ENCODE measurements at places on chromosomes 7 and 10.

- DNase-seq = no peak
Observed at GRCh38 chr10:31484431-31485135, 165.6 kb downstream of the ZEB1 start.

GRCh38 chr10:57506414-57507094 is 761.1 kb downstream of the IPMK start:
- DNase-seq = no peak

GRCh38 chr7:6160191-6160623 is 112.2 kb downstream of the CYTH3 start:
- DNase-seq = no peak

GRCh38 chr7:117064688-117065087 is 111.4 kb downstream of the ST7 start:
- no peak for DNase-seq

- DNase-seq = peak; percentile 11
Observed at GRCh38 chr10:14879124-14879927, 660 bp downstream of the SUV39H2 start.

DNA sequence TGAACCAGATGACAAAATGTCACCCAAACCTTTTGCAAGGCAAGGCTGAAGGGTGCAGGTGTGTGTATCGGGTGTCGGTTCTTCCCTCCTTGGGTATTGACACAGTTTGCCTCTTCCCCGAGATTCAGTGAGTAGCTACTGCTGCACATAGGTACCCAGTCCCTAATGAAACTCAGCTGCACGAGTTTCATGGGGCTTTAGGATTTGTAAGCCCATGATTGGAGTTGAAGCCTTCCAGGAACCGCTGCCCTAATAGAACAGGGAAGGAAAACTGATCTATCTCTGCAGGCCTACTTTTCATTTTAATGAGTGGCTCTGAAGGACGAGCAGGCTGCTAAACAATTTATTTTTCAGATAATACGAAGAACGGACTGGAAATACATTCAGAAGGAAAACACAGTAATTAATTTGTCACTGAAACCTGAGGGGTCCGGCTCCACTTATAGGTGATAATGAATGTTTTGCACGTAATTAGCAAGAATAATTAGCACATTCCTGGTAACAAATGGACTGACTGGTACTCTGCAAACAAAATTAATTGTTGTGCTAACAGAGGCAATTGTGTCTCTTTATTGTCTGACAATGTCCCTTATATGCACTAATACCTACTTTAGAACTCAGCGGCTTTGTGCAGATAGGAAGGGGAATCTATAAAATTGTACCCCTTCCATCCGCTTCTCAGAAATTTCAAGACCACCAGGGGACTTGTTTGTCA is 49.6 kb upstream of the FZD8 start:
- DNase-seq = no peak

GRCh38 chr10:98269435-98269912 is 1.5 kb upstream of the LOXL4 start:
- peak; percentile 54 for DNase-seq

DNA sequence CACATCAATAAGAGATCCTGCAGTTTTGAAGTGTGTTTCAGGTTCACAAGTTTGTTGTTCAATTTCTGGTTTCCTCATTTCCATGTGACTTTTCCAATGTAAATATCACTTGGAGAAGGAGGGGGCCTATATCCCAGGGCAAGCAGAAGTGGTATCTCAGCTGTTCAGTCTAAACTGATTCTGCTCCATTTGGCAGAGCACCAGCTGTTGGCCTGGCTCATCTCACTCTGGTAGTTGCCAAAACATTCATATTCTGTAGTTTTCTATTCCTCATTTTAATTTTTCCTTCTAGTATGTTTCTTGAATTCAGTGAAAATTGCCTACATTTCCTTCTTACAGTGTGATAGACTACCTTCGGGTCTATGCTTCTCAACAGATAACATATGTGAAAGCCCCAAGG is 101.8 kb upstream of the TAC1 start:
- no peak for DNase-seq

DNA sequence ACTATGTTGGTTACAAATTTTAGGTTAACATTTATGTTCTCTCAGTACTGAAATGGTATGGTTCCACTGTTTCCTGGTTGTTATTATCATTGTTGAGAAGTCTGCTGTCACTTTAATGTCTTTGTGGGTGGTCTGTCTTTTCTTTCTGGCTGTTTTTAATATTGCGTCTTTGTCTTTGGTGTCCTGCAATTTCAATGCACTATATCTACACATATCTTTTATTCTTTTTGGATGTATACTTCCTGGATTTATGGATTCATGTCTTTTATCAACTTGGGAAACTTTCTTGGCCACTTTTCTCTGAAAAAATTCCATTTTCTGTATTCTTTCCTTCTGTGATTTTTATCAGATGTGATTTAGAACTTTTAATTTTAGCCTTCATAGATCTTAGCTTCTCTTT is 250.2 kb downstream of the BUB3 start:
- DNase-seq = no peak

GRCh38 chr10:72037811-72038210 is 50.5 kb downstream of the SPOCK2 start:
- DNase-seq = no peak

- DNase-seq = no peak
Observed at GRCh38 chr10:111273635-111274034, 196.8 kb downstream of the ADRA2A start.

GRCh38 chr7:42627626-42628025 is 284.2 kb downstream of the C7orf25 start:
- no peak for DNase-seq

GRCh38 chr7:154672659-154673415 is 330.1 kb downstream of the PAXIP1 start:
- DNase-seq = peak; percentile 74

DNA sequence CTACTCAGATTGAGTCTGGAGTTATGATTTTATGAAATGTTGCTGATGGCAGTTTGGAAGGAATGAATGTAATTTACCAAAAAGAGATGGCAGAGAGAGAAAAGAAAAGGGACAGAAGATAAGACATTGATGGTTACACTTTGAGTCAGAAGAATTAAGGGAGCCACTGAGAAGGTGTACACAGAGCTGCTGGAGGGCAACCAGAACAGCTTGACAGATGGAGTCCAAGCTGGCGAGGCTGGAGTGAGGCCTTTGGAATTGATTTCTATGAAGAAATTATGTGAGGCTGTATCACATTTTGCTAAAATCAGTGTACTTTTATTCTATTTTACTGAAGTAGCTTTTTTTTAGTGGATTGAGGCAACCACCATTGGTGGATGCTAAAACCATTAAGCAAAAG is 740.5 kb downstream of the REEP3 start:
- DNase-seq = no peak

- no peak for DNase-seq
Observed at GRCh38 chr7:156820445-156821063, 72.4 kb downstream of the LMBR1 start.

Data from NCI-H345 (cell line).